ENCODE measurements at places on chromosomes 12 and 14.

DNA sequence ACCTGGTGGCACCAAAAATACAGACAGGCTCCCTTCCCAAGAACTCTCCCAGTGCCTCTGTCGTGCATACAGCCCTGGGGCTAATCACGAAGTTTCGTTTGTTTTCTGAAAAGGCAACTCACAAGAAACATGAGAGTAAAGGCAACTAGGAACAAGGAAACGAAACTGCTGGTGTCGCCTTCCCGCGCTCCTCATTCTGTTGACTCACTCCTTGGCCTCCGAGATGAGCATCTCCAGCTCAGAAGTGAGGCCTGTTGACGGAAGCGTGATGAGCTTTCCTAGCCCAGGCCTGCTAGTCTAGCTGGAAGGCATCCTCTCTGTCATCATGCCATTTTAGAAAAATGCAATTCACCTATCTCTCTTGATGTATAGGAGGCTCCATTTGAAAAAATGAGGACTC, 50.5 kb downstream of the TTC9 start:
- DNase-seq = no peak

- no peak for DNase-seq
Observed at GRCh38 chr14:94317259-94317658, 5.9 kb downstream of the SERPINA6 start.

- no peak for DNase-seq
Observed at GRCh38 chr14:24274101-24274543, 2.7 kb upstream of the RABGGTA start.

DNA sequence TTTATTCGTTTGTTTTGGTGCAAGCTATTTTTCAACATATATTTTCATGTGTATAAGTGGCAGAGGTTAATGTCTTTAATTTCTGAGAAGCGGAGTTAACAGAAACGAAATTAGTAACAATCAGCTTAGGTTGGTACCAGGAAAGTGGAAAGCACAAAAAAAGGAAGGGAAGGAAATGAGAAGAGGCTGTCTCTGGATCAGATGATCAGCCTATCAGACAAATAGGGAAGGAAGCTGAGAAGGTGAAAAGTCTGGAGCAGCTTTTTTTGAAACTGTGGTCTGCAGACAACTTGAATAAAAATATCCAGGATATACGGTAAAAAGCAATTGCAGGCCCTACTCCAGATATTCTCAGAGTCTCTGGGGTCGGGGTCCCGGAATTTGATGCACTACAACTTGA, 265.0 kb downstream of the SSPN start:
- no peak for DNase-seq

DNA sequence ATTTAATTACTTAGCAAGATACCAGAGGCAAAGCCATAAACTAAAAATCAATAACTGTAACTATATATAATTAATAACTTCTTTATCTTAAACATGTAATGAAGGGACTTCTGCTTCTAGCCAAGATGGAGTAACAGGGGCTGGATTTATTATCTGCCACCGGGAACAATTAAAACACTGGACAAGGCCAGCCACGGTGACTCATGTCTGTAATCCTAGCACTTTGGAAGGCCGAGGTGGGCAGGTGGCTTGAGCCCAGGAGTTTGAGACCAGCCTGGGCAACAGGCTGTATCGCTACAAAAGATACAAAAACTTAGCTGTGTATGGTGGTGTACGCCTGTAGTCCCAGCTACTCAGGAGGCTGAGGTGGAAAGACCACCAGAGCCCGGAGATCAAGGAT, 113.6 kb downstream of the TAOK3 start:
- DNase-seq = no peak

GRCh38 chr12:28882444-28882843, 266.6 kb upstream of the FAR2 start:
- no peak for DNase-seq

- no peak for DNase-seq
Observed at GRCh38 chr12:112537710-112538396, 119.1 kb downstream of the PTPN11 start.

DNA sequence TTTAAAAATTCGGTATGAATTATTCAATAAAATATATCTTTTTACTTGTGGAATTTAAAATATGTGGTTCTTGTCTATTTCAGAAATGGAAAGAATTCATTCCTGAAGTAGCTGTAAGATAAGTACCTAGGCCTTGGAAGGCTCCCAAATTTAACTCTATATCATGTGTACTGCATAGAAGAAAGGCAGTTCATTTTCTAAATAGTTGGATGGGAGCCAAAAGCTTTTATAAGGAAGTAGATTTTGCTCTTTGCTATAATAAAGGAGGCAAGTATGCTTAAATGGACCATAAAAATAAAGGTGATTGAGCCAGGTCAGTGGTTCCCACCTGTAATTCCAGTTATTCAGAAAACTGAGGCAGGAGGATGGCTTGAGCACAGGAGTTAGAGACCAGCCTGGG, 187.5 kb downstream of the ATXN7L3B start:
- DNase-seq = no peak

DNA sequence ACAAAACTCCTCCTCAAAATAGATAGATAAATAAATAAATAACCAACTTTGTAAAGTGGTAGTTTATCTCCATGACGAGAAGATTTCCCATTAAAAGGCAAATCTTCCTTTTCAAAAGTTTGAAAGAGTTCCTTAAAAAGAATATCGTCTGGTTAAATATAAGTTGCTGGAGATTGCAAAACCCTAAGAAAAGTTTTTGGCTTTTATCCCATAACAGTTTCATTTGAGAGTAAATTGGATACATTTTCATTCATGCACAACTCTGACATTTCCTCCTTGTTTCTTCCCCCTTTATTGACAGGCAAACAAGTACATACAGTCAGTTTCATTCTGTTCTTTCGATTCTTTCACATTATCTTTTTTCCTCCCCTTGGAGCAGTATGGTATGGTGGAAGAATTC, 45.4 kb upstream of the BTG1 start:
- no peak for DNase-seq

DNA sequence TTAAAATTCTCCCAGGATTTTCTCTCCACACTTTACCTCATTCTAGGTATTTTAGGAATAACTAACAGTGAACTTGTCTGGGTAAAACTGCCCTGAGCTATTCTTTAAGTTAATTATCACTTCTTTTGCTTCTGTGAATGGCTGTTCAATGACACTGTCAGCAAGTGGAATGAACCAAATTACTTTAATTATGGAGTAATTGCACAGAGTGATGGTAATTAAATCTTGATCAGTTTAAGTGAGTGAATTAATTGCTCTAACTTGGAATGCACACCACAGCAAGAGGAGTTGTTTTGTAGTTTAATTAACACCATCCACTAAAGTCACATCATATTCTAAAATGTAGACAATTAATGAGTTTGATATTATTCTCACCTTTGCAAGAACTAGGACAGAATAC, 36.2 kb upstream of the TMEM260 start:
- DNase-seq = no peak

- no peak for DNase-seq
Observed at GRCh38 chr14:62501021-62501750, 544.1 kb downstream of the KCNH5 start.

DNA sequence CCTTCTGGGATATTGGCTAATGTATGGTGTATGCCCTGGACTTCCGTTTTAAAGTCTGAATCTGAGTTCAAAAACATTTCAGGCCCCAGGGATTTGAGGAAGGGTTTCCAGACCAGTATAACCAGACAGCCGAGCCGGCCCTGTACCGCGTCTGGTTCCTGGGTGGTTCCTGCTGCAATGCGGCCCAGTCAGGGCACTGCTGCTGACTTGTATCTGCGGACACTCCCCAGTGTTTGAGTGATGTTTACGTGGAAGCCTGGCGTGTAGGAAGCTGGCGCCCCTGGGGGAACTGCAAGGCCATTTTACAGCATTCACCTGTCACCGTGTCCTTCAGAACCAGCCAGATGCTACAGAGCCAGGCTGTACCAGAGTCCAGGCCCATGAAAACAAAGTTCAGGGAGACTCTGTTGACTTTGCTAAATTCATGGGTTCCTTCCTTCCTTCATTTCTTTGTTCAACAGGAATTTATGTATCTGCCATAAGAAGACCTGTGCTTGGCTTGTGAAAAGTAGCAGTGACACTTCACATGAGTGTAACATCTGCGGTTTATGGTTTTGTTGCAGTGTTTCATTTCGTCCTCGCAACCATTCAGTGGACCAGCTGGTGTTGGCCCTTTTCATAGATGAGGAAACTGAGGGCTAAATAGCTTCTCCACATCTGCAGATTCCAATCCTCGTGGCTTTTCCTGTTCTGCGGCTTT, 16.8 kb downstream of the EML1 start:
- DNase-seq = no peak

- no peak for DNase-seq
Observed at GRCh38 chr12:67070307-67070600, 198.9 kb upstream of the CAND1 start.

DNA sequence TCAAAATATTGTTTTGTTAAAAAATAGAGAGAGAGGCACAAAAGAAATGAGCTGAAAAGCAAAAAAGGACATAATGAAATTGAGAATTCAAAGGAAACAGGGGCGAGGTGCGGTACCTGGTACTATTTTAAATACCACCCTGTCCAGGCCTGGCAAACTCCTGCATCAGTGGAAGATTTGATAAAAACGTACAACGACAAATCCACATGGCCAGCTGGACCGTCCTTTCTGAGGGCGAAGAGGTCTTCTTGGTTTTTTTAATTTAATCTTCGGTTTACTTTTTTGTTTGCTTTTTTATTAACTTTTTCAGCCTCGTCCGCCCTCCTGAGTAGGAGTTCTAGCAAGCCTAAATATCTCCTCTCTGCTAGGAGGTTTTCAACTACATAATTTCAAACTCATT, 11.9 kb downstream of the BCL11B start:
- no peak for DNase-seq

DNA sequence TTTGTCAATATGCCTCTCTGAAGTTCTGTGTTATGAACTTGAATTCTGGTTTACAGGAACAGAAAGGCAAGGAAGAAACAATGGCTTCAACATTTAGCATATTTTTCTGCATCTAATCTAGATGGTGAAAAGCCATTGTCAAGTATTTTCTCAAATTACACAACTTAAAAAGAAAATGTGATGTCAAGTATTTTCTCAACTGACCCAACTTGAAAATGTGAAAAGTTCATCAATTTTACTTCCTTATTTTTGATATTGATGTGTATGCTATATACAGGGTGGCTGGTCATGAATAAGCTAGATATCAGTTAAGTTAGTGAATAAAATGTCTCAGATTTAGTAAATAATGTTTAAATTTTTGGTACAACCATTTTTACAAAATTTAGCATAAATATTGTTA, 196.7 kb downstream of the ALX1 start:
- DNase-seq = no peak

GRCh38 chr14:99296517-99296916, 24.5 kb upstream of the BCL11B start:
- no peak for DNase-seq

DNA sequence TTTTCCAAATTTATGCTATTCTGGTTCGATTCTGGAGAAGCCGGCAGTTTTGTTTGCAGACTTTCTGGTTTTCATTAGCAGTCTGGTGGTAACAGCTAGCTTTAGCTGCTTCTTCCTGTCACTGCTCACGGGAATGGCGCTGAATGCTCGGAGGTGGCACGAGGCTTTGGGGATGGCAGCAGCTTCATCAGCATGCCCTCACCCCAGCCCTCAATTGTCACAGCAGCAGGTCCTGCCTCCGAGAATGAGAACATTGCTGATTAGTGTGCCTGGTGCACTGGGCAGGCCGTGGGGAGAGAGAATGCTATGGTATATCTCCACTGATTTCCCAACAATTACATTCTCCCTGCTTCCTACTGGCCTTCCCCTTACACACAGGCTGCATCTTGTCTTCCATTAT, 73.6 kb downstream of the SAMD4A start:
- DNase-seq = no peak

DNA sequence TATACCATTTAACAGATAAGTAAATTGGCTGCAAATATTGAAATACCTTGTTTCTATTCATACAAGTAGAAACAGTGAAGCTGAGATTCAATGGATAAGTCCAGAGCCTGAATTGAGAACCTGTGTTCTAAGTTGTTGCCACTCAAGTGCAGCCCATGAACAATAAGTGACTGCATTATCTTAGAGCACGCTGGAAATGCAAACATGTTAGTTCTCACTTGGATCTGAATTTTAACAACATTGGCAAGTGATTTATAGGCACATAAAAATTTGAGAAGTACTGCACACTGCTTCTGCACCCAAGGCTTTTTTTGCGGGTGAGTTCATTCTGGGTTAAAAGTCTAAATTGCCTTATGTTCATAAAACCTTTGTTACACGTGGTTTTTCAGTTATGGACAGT, 484.3 kb downstream of the NAV3 start:
- DNase-seq = no peak

GRCh38 chr14:99899578-99900178, 106.5 kb downstream of the EML1 start:
- no peak for DNase-seq

DNA sequence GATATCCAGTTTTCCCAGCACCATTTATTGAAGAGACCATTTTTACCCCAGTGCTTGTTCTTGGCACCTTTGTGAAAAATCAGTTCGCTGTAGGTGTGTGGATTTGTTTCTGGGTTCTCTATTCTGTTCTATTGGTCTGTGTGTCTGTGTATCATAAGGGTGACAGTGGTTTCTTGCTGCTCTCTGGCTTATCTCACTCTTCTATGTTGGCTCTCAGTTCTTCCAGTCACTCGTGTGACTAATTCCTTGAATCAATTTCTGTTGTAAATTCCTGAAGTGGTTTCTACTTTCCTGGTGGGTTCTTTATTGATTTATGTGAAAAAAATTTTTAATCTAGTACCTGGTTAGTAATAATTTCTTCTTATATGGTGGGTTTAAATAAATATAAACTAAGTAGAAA, 58.3 kb downstream of the OTOGL start:
- no peak for DNase-seq

DNA sequence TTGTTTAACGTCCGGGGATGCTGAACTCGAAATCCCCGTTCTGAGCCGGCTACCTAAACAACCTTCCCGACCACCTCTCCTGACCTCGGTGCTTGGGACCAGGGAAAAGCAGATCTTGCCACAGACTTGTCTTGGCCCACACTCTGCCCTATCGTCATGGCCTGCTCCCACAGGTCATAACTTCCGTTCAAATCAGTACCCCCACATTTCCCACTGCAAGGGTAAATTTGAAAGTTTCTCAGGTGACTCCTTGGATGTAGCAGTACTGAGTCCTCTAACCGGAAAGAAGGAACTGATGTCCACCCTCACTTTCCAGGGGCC, 612 bp upstream of the RBM23 start:
- no peak for DNase-seq

GRCh38 chr14:36660736-36661505, 739 bp upstream of the PAX9 start:
- no peak for DNase-seq

DNA sequence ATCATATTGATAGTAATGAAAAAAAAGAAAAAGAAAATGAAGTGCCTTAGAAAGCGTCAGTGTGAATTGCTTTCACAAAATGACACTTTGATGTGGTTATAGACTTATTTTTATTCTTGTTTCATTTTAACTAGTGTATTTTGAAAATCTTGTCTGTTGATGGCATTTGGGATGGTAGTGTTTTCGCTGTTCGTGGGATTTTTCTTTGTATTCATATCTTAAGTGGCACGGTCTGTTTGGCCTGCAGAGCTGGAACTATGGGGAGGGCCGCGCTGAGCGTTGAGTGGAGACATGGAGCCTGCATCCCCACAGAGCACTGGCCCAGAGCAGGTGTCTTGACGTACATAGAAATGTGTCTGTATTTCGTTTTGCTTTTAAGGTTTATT, 61.6 kb downstream of the WDR20 start:
- no peak for DNase-seq

GRCh38 chr12:82873309-82873708, 186.6 kb downstream of the TMTC2 start:
- no peak for DNase-seq

All from thoracic aorta (tissue), 2 donors.